Mesothelial cell of epicardium (in vitro differentiated cells): ENCODE measurements at places on chromosomes 7 and 10.

- no peak for DNase-seq
Observed at GRCh38 chr7:1027242-1028043, 16.9 kb upstream of the GPR146 start.

GRCh38 chr7:85928500-85928899 lies 715.2 kb upstream of the GRM3 start:
- DNase-seq, result no peak

GRCh38 chr7:8125680-8126444 lies 136.1 kb downstream of the ICA1 start:
- no peak for DNase-seq

- no peak for DNase-seq
Observed at GRCh38 chr10:122407375-122408125, 33.0 kb downstream of the PLEKHA1 start.

DNA sequence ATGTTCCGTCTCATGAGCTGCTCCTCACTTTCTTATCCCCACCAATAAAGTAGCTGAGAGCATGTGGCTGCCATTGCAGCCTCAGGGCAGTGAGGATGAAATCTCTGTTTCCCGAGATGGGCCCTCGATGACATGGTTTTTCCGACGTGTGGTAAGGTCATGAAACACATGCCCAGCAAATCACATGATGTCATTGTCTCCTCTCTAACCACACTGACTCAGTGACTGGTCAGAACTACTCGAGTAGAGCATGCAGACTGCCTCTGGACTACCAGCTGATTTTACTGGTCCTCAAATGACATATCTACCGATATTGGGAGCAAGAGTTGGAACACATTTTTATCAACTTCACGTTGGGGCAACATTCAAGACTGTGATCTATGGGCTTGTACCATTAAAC lies 786.1 kb downstream of the CNTNAP2 start:
- no peak for DNase-seq

DNA sequence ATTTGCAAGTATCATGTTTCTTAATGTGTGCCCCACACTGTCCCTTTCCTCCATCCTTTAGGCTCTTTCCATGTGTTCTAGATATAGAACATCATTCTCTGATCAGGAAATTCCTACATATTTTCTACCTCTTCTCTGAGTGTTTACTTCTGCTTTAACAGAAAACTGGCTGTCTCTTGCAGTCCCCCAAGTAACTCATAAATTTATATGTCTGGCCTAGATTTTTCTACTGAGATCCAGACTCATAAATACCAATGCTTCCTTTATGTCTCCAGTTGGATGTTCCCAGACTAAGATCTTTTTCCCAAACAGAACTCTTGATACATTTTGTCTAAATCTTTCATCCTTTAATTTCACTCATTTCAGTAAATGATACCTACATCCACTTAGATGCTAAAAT lies 181.8 kb downstream of the CDK14 start:
- no peak for DNase-seq

- DNase-seq, result no peak
Observed at GRCh38 chr7:15326044-15326644, 235.7 kb downstream of the AGMO start.

DNA sequence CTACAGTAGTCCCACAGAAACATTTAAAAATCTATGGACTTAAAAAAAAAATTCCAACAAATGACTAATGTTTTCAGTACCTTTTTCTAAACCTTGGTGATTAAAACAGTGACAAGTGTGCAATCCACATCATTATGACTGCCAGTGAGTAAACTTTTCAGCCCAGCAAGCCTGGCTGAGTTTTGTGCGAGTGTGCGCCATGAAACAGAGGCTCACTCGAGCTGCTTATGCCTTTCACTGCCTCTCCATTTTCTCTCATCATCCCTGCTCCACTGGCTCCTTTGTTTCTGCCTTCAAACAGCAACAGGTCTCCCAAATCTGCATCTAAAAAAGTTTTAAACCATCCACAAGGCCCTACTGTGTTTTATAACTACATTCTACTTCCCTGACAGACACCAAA lies 105.8 kb downstream of the USP6NL start:
- DNase-seq, result no peak

- DNase-seq, result no peak
Observed at GRCh38 chr10:79137826-79138225, 69.1 kb downstream of the ZMIZ1 start.

DNA sequence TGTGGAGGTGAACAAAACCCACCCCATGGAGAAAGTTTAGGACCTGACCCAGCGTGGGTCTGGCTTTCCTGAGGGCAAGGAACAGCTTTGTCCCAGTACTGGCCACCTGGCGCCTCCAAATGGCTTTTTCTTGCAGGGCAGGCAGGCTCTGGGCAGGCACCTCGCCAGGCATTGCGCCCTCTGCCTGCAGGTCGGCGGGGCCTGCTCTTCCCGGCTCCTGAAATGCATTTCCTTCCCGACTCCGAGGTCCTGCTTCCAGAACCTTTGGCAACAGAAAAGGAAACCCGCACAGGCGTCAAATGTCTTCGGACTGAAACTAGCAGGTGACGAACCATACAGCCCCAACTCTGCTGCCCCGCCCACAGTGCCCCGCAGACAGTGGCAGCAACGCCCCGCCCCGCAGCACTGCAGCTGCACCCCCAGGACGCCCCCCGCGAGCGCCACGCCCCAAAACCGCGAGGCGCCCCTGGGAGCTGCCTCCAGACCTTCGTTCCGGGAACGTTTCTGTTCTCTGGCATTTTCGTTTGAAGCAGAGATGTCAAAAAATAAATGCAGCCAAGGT lies 65.5 kb downstream of the C10orf143 start:
- no peak for DNase-seq

- DNase-seq, result no peak
Observed at GRCh38 chr10:23829556-23829955, 379.4 kb upstream of the KIAA1217 start.

DNA sequence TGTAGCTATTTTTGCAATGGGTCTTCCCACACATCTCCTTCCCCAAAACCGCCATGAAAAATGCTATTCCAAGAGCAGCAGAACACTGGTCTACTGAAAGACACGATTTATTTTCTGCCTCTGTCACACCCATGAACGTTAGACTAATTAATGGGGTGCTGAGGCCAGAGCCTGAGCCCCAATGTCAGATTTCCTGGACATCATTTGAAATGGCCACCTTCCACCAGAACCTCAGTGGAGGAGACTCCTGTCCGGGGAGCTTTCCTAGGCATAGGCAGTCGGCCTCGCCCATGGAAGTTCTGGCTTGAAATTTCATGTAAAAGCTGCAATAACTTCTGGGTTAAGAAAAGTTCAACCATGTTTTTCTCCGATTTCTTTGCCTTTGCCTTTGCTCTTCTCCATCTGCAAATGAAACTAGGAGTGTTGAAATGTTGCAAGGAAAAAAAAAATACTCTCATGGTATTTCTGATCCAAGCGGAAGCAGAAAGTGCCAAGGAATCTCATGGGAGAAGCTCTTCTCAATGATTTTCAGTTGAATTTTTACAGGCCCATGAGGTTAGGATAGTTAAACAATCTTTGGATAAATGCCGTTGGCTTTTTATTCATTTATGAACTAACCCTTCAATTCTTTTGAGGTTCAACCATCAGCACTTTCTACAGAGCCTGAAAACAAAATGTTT lies 570.8 kb upstream of the MGMT start:
- no peak for DNase-seq
